Effector CD8-positive, alpha-beta T cell (primary cell): ENCODE measurements at places on chromosomes 12 and 14.

- no peak for DNase-seq
Observed at GRCh38 chr12:31859232-31859977, 99.8 kb upstream of the RESF1 start.

DNA sequence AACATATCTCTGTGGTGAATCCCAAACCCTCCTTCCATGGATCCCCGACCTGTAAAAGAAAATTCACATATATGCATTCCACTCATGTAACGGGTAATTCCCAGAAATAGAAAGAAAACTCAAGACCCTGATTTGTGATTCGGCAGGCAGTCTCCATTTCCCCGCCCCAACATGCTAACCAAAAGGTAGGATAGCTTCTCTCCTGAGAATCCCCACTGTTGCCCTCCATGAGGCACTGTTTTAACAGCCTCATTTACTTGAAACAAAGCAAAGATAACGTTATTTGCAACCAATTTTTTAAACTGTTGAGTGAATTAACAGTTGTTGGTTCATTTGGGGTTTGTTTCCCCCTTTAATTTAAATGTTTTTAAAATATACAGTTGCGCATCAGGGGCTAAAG is 774 bp upstream of the SLC2A13 start:
- no peak for DNase-seq

DNA sequence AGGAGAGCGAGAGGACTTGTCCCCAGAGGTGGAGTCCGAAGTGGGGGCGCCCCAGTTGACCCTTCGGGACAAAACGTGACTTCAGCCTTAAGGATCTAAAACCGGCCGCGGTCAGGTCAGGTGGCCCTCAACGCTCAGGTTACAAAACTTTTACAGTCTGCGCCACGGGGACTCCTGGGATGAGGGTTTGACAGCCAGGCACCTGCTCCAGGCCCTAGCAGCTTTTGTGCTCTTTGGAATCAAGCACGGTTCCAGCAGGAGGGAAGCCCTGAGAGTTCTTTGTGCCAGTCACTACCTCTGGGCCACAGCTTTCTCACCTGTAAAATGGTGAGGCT is 337 bp downstream of the ZC2HC1C start:
- no peak for DNase-seq

- DNase-seq: no peak
Observed at GRCh38 chr12:14995583-14996425, 23.0 kb downstream of the PDE6H start.

DNA sequence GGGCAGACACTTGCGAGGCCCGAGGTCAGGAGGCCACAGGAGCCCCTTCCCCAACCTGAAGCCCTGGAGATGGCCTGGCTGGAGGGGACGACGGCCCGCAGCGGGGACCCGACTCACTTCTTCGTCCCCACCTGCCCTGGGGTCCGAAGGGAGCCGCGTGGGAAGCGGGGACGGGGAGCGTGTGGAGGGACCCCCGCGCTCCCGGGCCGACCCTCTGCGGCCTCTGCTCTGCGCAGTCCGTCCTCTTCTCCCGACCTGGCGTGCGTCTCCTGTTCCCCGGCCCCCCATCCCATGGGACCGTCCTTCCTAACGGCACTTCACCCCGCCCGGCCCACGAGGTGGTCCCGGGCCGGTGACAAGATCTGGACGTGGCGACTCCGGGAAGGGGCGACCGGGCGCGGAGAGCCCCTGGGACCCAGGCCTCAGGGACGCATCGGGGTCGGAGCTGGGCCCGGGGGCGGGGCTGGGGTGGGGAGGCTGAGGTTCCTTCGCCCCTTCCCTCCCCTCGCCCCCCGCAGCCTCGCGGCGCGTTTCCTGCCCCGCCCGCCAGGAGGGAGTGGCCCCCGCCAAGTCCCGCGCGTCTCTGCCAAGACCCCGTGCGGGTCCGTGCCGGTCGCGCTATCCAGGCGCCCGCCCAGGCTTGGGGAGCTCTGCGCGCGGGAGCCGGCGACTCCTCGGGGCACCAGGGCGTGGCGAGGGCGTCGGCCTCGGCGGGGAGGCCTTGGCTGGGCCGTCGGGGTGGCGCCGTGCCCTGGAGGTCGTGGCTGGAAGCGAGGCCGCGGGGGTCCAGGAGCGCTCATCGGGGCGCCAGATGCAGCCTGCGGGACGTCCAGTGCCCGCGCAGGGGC is 97.1 kb downstream of the TNFAIP2 start:
- DNase-seq: no peak

GRCh38 chr14:57957441-57957840 is 91.5 kb upstream of the SLC35F4 start:
- no peak for DNase-seq

DNA sequence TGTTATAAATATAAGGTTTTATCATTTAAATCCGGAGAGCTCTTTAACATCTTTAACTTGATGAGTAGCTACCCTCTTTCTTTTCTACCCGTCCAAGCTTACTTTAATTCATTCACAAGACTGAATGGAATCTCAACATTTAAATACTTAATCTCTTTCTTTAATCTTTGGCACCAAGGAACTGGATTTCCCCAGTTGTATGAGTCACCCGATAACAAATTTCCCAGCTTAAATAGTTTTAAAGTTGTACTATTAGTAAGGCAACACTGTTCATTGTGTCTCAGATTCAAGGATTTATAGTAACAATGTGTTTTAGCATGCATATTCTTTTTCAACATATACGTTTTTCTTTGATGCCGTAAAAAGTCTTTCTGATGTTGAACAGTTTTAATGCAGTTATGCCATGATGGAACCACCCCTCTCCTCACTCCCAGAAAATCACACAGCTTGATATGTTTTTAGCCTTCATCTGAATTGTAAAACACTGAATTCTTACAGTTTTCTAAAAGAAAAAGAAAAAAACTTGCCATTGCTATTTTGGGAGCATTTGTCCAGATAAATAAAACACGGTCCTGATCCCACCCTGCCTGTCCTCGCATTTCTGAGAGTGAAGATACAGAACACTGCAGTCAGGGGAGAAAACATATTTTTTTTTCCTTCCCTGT is 16.0 kb upstream of the LRP6 start:
- no peak for DNase-seq

DNA sequence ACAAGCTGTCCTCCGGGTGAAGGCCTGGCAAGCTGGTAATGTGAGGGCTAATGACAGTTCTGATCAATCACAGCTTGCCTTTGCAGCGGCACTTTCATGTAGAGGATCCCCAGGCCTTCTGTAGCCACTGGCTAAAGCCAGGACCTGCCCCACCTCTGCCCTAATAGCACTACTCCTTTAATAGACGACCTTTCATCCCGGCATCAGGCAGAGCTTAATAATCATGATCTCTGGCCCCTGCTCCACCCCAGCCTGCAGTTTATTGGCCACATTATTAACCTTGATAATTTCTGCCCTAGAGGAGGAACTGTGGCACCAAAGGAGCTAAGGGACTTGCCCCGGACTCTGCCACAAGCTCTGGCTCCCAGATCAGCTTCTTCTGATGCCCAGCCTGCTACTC is 142.3 kb upstream of the TBX3 start:
- DNase-seq: no peak

DNA sequence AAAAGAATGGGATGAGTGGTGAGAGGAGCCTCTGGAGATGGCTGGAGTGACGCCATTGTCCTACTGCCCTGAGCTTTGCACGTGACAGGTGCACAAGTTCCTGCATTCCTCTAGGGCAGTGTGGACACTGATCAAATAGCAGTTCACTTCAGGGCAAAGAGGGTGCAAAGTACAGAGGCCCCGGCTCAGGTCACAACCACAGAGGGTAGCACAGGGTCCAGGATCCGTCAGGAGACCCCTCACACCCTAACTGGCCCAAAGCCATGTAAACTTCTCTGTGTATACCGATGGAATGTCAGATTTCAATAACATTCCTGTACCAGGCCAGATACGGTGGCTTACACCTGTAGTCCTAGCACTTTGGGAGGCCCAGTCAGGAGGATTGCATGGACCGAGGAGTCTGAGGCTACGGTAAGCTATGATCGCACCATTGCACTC is 10.4 kb upstream of the FBLN5 start:
- no peak for DNase-seq
